NCI-H1436 (cell line): ENCODE measurements at places on chromosomes 1 and 21.

GRCh38 chr1:54557671-54558355, 9.8 kb downstream of the ACOT11 start:
- no peak for DNase-seq

DNA sequence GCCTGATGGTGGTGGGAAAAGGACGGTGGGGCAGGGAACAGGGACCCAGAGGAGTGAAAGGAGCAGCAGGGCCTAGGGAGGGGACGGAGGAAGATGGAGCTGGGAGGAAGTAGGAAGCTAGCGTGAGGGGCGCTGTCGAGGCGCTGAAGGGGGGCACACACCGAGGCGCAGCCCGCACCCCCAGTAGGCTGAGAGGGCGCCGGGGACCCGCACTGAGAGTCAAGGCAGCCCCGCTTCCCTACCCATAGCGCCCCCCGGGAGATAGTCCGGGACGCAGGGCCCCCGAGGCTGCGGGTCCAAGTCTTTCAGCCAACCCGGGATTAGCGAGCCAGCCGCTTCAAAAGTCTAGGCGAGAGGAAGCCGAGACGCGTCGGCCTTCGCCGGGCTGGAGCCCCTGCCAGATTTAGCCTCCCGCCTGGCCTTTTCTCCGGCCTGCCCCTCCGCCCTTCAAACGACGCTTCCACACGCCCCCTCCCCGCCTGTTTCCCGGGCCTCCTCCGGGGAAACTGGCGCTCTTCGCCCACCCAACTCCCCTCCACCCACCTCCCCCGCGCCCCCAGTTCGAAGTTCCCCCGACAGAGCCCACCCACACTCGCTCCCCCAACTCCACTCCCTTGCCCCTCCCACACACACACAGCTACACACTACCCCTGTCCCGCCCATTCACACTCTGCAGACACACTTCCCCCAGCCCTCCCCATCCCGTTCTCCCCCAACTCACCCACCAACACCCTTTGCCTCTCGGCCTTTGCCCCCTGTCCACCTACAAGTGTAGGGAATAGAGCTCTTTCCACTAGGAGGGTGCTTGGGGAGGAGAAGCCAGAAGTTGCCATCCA, 7.8 kb upstream of the PROX1 start:
- no peak for DNase-seq

DNA sequence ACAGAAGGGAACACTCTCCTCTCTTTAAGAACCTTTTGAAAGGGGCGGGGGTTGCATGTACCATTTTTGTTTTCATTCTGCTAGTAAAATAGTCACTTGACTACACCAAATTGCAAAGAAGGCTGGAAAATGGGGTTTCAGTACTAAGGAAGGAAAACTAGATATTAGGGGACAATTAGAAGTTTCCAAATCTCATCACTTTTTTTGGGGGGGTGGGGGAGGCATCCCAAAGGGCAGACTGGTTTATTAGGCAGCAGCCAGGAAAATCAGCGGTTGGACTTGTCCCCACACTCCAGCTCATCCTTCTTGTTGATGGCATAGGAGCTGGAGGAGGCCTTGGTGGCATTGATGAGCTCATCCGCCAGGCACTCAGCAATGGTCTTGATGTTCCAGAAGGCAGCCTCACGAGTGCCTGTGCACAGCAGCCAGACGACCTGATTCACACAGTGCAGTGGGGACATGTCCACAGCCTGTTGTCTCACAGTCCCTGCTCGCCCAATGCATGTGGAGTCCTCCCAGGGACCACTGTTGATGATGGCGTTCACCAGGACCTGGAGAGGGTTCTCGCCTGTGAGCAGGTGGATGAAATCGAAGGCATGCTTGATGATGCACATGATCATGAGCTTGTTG, 1.7 kb upstream of the TMEM50B start:
- no peak for DNase-seq

DNA sequence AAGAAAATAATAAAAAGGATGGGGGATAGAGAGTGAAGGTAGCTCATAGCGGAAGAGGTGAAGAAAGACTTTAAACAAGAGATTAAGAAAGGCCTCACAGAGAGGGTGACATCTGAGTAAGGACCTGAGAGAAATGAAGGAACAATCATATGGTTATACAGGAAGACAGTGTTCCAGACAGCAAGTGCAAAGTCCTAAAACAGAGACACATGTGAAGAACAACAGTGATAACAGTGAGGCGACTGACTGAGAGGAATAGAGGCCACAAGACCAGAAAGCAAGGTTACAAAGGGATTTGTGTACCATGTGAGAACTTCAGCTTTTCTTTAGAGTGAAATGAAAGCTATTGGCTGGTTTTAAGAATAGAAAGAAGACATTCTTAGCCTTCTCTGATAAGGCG, 141.6 kb upstream of the PALMD start:
- DNase-seq: no peak

DNA sequence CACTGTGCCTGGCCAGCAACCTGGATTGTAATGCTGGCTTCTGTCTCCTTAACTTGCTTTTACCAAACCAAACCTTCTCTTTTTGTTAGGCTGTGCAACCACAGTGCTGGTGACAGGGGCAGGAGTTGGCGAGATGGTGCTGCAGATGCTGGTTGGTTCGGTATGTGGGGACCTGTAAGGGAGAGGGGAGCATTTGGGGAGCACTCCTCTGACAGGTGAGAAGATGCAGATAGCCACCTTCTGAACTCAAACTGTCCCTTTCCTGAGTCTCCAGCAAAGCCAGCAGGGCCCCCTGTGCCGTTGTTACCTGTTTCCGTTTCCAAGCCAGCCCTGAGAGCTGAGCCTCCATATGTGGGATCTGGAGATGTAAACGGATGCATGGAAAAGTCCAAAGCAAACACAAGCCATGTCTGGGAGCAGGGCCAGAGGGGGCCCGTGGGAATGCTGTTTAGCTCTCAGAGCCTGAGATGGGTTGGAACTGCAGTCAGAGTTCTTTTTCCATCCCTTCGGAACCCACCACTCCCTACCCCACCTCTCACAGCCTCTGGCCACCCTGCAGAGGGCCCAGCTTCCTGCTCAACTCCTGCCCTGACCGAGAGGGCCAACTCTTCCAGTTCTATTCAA, 34.0 kb downstream of the ELK4 start:
- DNase-seq: no peak

- DNase-seq: no peak
Observed at GRCh38 chr21:46213620-46214286, 14.8 kb downstream of the LSS start.

- no peak for DNase-seq
Observed at GRCh38 chr1:57017200-57017599, 51.4 kb upstream of the C8B start.

DNA sequence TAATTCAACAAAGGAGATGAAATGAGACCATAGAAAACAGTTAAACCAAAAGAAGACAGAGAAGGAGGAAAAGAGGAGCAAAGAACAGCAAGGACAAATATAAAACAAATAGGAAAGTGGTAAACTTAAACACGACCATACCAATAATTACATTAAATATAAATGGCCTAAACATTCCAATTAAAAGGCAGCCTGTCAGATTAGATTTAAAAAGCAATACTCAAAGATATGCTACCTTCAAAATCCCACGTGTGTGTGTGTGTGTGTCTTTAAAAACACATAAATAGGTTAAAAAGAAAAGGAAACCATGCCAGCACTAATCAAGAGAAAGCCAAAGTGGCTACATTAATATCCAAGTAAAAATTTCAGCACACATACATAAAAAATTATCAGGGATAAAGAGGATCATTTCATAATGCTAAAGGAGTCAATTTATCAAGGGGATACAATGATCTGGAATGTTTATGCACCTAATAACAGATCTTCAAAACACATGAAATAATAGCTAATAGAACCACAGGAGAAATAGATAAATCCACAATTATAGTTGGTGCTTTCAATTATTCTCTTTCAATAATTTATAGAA, 355.7 kb upstream of the POU3F1 start:
- DNase-seq: no peak

DNA sequence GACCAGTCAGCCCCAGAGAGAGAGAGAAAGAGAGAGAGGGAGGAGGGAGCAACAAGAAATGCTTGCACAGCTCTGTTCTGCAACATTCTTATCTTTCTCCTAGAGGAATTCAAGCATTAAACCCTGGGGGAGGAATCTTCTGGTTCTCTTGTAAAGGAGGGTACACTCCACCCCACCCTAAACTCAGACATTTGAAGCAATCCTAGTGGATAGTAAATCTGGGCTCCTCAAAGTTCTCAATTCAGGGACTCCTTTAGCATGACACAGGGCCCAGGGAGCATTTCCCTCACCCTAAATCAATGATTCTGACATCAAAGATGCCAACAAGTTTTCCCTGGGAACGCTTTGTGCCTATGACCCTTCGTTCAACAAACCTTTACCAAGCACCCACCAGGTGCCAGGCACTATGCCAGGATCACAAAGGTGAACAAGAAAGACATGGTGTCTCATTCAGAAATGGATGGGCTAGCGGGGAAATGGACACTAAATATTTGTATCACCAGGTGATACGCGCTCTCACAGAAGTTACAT, 11.9 kb upstream of the CAPN2 start:
- no peak for DNase-seq

DNA sequence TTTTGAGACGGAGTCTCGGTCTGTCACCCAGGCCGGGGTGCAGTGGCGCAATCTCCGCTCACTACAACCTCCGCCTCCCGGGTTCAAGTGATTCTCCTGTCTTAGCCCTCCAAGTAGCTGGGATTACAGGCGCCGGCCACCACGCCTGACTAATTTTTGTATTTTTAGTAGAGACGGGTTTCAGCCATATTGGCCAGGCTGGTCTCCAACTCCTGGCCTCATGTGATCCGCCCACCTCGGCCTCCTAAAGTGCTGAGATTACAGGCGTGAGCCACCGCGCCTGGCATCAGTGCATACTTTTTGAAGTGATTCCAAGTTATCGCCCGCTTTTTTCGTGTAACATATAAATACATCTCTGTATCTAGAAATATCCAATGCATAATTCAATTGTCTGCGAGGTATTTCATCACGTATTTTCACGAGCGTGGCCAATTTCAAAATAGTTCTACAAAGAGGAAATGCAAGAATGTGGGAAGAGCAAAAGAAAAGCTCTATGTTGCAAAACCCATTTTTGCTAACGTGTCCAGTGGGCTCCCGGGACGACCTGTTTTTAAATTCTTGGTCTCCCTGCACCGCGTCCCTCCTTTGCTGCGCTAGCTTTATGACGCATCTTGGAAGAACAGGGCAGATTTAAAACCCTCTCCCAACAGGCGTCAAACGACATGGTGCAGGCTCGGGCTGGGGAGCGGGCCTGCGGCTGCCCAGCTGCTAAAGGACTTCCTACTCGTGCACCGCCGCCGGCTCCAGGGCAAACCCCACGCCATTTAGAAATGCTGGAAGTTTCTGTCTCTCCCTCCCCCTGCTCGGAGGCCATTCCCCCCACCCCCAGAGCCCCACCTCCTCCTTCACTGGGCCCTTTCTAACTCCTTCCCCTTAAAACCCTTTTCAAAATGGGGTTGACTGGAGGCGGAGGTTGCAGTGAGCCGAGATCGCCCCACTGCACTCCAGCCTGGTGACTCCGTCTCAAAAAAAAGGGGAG, 923 bp upstream of the IFNGR2 start:
- DNase-seq: peak; percentile 17

- DNase-seq: no peak
Observed at GRCh38 chr1:1264868-1265272, 8.8 kb downstream of the UBE2J2 start.

- DNase-seq: no peak
Observed at GRCh38 chr1:87359586-87359985, 30.9 kb downstream of the LMO4 start.

DNA sequence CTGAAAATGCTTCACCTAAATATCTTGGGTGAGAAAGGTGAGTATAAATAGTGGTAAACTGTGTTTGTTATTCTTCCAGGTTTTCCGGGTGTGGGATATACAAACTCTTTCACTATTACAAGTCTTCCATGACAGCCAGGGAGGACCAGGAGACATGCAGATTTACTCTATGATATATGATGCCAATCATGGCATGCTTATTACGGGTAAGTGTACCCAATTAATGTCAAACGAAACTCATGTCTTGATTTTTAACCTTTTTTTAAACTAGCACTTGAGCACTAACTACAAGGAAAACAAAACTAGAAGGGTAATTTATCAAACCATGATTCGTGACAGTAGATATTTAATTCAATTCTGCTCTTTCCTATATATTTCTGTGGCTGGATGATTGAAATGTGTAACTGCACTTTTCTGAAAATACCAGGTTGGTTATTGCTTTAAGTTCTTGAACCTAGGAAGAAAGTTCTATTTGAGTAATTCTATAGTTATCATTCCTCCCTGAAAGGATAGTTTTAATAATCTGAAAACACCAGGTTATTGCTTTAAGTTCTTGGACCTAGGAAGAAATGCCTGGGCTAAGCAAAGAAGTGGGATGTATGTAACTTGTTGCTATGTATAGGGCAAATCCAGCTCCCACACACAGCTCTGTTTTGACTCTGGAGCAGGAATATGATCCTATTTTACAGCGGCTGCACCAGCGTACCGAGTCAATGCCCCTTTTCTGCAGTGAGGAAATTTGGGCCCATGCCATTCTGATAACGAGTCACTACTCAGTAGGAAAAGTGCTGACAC, 86.4 kb downstream of the WDR64 start:
- DNase-seq: peak; percentile 46

DNA sequence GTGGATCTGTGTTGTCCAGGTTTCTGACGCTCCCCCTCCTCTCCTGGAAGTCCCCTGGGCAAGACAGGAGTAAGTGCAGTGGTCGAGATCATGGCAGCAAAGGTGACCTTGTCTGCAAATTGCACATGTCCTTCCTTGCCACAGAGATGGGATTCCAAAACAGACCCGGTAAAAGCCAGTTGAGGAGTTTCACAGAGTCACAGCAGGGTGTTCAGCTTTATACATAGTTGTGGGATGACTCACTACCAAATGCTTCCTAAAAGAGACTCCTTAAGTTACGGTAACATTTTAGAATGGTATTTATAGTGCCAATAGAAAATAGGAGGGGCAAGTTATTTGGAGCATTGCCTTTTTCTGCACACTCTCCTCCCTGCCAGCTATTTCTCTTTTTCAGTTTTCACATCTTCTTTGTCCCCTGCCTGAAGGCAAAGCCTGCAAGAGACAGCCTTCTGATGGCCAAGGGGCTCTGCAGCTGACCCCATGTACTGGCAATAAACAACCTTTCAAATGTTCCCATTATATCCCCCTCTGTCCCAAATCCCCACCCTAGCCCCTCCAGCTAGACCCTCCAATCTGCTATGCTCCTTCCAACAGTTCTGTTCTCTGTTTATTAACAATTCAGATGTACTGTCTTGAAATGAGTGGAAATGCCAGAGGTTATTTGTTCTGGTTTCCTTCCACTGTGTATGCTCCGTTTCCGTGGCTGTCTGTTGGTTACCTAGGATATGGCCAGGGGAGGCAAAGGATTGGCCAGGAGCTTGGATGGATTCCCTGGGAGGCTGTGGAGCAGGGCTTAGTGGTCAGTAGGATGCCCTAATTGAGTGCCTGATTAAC, 115.0 kb downstream of the TGFB2 start:
- no peak for DNase-seq
